Aorta (tissue), 5 donors: ENCODE measurements at places on chromosomes 6 and 20. TPM values are rescaled to one million over a fixed set of nuclear protein-coding genes. Genes with fewer than 3 reads are reported as not detected.

DNA sequence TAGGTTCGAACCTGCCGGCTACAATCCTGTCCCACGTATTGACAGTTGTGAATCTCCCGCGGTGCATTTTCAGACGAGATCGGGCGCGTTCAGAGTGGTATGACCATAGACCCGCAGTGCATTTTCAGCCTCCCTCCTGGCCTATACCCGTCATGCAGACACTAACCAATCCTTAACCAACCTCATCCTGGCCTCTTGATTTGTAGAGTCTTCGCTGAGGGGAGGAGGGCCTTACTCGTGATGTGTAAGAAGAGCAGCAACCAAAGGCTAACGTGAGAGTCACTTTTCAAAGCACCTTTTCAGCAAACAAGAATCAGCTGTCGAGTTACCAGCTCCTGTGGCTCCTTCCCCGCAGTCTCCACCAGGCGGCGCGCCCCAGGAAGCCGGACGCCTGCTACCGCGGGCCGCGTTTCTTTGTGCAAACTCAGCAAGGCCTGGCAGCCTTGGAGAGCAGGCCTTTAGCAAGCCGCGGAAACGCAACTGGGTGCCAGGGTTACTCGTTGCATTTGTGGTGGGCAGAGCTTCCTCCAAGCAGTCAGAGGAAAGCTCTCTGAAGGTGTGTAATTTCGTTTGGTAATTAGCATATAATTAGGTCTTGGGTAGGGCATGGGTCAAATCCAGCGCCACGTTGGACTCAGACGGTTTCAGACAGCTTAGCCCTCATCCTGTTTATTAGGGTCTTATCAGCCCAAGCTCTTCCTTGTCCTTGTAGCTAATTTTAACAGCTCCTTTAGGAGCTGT is 139.8 kb downstream of the OR2B2 start:
- no peaks in the 10 kb centered on the region for H3K4me1 ChIP-seq
- no peaks in the 10 kb centered on the region for H3K27me3 ChIP-seq
- H3K36me3 ChIP-seq: no peaks in the 10 kb centered on the region
- peak; percentile 95 for DNase-seq

DNA sequence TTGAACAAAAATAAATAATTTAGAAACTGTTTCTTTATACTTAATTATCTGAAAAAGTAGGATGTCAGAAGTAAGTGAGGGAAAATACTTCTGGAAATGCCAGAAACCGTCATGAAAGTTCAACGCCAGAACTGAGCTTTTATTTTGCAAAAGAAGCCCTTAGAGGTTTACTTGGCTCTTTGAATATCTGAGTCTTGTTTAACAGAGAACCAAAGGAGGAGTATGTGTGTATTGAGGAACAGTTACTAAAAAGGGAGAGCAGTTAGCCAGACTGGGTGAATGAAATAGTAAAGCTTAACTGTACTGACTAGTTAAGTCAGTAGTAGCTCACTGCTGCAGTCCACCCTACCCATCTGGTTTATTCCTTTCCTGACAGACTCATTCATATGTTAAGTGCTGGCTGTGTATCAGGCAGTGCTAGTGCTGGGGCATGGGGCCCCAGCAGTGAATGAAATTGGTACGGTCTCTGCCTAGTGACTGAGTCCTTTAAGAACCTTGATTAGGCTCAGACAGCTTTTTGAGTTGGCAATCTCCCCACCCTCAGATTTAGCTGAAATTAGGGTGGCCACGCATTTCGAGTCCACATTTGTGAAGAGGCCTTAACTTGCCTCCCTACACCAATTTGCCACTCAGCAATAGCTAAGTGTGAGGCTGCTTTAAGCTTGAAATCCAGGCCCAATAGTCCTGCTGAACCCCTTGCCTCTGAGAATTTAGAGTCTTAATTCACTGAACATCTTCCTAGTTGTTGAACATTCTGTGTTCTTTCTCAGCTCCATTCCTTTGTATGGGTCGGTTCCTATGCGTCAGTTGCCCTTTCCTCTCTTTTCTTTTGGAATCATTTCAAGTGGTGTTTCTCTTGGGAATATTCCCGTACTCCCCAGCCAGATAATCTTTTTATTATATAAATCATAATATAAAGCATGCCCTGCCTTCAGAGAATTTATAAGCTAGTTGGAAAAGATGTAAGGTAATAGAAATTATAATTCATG is 20.2 kb downstream of the MAP3K4 start:
- H3K4me3 ChIP-seq: no peak overlapping the region
- peak overlapping the region; percentile 66 for H3K27ac ChIP-seq
- peaks cover 9% of the 10 kb centered on the region for H3K4me1 ChIP-seq
- no peaks in the 10 kb centered on the region for H3K36me3 ChIP-seq
- DNase-seq: no peak

C6orf52 gene
- not detected for total RNA-seq

DNA sequence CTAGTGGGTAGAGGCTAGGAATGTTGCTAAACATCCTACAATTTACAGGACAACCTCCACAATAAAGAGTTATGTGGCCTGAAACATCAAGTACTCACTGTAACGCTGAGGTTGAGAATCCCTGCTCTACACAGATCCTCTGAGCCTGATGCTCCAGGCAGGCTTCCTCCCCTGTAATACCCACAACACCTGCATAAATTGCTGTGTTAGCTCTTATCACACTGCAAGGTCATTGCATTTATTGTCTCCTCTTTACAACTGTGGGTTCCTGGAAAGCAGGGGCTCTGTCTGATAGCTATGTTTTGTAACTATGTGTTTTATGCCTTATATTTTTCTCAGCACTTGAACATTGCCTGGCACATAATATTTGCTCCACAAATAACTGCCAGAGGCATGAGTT is 11.6 kb downstream of the RPP21 start:
- DNase-seq: no peak
- H3K4me1 ChIP-seq: no peaks in the 10 kb centered on the region
- H3K36me3 ChIP-seq: no peaks in the 10 kb centered on the region
- H3K4me3 ChIP-seq: no peak overlapping the region
- no peak overlapping the region for H3K27ac ChIP-seq

LINC00237 gene
- total RNA-seq: not detected

MAP7 gene
- total RNA-seq: 3.3 TPM

GRCh38 chr6:31588871-31589650 is 3.0 kb downstream of the LST1 start:
- no peaks in the 10 kb centered on the region for H3K4me1 ChIP-seq
- H3K4me3 ChIP-seq: no peak overlapping the region
- no peaks in the 10 kb centered on the region for H3K27me3 ChIP-seq
